ENCODE measurements at places on chromosomes 6 and 20. TPM values are rescaled to one million over a fixed set of nuclear protein-coding genes. Genes with fewer than 3 reads are reported as not detected.

GRCh38 chr6:128235556-128235955 is 284.8 kb downstream of the PTPRK start:
- DNase-seq = no peak

Gene ARHGAP40
- not detected for total RNA-seq

DNA sequence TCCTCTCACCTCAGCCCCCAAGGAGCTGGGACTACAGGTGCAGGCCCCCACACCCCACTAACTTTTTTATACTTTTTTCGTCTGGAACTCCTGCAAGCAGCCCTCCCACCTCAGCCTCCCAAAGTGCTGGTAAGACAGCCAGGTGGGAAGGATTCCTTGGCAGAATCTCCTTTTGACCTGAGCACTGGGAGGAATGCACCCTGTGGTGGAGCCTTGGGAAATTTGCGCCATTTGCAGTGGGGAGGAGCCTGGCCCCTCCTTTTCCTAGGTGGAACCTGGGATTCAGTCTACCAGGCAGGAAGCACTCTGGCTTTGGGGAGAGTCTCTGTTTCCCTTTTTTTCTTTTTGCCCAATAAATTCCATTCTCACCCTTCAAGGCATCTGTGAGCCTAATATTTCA is 2.3 kb upstream of the RNGTT start:
- no peak for DNase-seq

Gene FGD2
- total RNA-seq = 2.3 TPM

Gene BPIFB2
- total RNA-seq = not detected
